ENCODE measurements at places on chromosomes 4 and X.

GRCh38 chr4:81422595-81422994 lies 49.1 kb downstream of the RASGEF1B start:
- no peak for DNase-seq

DNA sequence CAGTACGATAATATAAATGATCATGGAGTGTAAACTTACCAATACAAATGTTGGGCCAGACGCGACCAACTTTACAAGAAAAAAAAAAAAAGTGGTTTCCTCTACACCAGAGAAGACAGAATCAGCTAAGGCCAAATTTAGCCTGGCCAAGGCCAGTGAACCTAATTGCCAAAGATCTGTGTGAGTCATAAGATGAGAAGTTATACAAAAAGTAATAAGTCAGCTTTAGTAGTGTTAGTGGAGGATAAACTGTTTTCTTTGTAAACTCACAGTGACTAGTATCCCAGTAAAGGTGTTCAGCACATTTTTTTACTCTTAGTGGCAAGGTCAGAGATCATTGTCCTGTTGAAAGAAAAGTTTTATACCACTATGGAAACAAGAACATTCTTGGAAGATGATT lies 531.4 kb upstream of the TECRL start:
- no peak for DNase-seq

- DNase-seq, result no peak
Observed at GRCh38 chr4:16271411-16271810, 45.1 kb upstream of the TAPT1 start.

DNA sequence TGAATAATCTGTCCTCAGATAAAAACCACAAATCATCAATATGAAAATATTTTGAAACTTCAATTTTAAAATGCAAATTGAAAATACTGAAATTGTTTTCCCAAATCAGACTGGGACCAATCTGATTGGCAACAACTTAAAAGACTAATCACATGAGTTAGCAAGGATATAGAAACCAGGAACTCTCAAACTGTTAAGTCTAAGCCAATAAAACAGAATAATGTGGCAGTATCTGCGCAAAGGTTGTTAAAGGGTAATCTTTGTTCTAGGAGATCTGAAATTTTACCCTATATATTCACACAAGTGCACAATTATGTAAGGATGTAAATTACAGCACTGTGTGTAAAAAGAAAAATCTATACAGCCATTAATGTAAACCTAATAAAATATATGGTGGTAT lies 29.7 kb downstream of the EIF4E start:
- DNase-seq, result no peak

GRCh38 chr4:85940151-85940550 lies 419.7 kb downstream of the MAPK10 start:
- no peak for DNase-seq

DNA sequence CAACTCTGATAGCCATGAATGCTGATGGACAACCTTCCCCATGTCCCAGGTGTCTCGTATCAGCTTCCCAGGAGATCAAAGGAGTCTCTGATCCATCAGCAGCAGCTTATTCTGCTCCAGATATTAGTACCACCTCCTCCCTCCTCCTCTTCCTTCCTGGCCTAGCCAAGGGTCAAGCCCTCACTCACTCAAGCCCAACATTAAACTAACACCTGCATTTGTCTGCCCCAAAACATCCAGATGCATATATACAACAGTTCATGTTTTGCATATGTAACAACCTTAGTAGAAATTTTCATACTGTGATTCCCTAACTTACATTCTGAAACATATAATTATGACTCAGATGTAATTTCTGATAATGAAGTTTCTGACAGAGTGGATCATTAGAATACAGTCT lies 29.9 kb downstream of the BCLAF3 start:
- DNase-seq, result no peak

DNA sequence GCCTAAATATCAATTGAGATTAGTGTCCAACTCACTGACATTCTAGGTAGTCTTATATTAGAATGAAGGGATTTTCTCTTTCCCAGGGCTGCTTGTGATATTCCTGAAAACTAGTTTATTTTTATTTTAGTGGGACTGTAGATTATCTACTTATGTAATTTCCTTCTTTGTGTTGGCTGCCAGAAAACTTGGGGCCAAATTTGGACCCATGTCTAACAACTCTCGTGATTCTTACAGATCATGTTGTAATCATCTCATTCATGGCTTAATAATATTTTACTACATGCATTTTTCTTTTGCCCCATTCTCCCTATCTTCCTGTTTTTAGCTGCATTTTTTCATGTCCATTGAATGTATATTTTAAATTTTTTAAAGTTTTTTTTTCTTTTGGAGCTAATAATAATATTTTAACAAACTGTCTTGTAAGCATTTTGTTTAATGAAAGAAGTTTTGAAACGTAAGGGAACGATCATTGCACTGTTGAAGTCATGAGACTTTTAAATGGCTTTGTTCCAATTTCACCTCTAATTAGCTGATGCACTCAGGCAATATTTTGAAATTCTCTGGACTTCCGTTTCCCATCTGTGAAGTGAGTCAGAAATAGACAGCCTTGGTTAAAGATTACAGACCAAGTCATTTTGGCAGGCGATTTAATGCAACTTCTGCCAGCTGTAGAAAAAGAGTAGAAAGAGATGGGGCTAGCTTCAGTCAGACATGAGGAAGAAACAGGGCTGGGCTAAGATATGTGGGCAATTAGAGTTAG lies 14.3 kb upstream of the TDO2 start:
- DNase-seq, result peak; percentile 70
